IMR-90 (cell line): ENCODE measurements at places on chromosomes 4 and X. TPM values are rescaled to one million over a fixed set of nuclear protein-coding genes. Genes with fewer than 3 reads are reported as not detected.

HCFC1 gene
- 3.2 and 4.4 TPM in 2 replicates for total RNA-seq

PABPC1L2A gene
- total RNA-seq: not detected in 2 replicates

NKX3-2 gene
- under 0.01 TPM in 1 of 2 replicates, not detected in the other for total RNA-seq

MAML3 gene
- 0.90 and 1.1 TPM in 2 replicates for total RNA-seq

CXCL3 gene
- total RNA-seq: 0.18 TPM in 1 of 2 replicates, not detected in the other

CLDN34 gene
- under 0.01 TPM in 1 of 2 replicates, not detected in the other for total RNA-seq

JAKMIP1 gene
- not detected in 2 replicates for total RNA-seq

PAGE5 gene
- total RNA-seq: not detected in 2 replicates

FREM3 gene
- not detected in 2 replicates for total RNA-seq

FATE1 gene
- not detected in 2 replicates for total RNA-seq

CT45A10 gene
- not detected in 2 replicates for total RNA-seq

PIN4 gene
- 2.2 and 6.1 TPM in 2 replicates for total RNA-seq

IL2 gene
- not detected in 2 replicates for total RNA-seq

SYTL4 gene
- total RNA-seq: 2.3 and 3.1 TPM in 2 replicates

NWD2 gene
- total RNA-seq: not detected in 2 replicates

SCFD2 gene
- 51.9 and 62.4 TPM in 2 replicates for total RNA-seq

PPP2R3B gene
- total RNA-seq: 11.1 and 13.3 TPM in 2 replicates

USP26 gene
- not detected in 2 replicates for total RNA-seq

MAGEE2 gene
- total RNA-seq: not detected in 2 replicates

ATP1B4 gene
- total RNA-seq: not detected in 2 replicates

CRLF2 gene
- not detected in 2 replicates for total RNA-seq

ZCCHC18 gene
- total RNA-seq: 0.36 and 0.83 TPM in 2 replicates

NLRP2B gene
- total RNA-seq: not detected in 2 replicates

CCDC120 gene
- total RNA-seq: under 0.01 and 0.18 TPM in 2 replicates

NMU gene
- not detected in 2 replicates for total RNA-seq

OTC gene
- not detected in 2 replicates for total RNA-seq
